ENCODE measurements at places on chromosomes 3 and 15.

- no peak for DNase-seq
Measured at GRCh38 chr3:187072511-187072910, 66.8 kb downstream of the RPL39L start.

- DNase-seq, result no peak
Measured at GRCh38 chr15:75943713-75944215, 40.1 kb downstream of the FBXO22 start.

- DNase-seq, result no peak
Measured at GRCh38 chr3:59677747-59678702, 628.2 kb upstream of the CFAP20DC start.

- DNase-seq, result peak; percentile 46
Measured at GRCh38 chr3:192855434-192855833, 62.2 kb downstream of the MB21D2 start.

DNA sequence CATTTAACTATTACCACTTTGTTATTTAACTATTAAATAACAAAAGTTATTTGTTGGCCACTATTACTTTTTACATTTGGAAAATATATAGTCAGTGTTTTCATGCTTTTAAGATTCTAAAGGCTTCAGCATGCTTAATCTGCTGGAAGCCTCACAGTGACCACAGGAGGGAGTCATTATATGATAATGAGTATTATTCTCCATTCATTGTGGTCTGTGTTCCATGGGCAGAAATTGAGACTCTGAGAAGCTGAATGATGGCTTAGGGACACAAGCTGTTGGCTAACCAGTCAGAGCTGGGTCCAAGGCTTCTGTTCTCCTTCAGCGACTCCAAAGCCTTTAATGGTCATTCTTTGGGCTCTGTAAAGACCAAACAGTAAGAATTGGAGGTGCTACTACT is 64.7 kb downstream of the BFSP2 start:
- DNase-seq, result no peak

DNA sequence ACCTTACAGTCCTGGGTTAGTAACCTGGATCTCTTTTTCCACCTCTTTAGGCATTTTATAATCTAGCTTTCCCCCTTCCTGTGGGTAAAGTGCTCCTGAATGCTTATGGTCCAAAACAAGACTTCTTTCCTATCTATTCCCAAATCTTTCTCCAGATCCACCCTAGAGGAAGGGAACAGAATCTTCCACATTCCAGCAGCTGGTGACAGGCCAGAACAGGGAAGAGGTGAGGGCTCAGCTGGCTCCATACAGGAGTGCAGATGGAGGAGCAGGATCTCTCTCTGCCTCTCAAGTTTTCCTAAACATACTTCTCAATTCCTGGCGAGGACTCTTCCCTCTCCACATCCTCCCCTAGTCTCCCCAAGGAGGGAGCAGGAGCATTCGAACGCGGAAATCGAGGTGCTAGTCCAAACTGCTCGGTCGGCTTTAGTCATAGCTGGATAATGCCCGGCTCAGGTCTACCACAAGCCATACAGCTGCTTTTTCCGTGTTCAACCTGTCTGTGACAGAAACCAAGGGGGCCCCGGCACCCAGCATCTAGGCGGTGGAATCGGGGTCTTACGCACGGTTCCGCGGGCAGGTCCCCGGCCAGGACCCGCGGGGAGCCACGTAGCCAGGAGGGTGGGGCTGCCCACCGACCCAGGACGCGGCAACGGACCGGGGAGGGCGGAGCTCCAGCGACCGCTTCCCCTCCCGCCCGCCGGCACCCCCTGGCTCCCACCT is 4.0 kb downstream of the RASSF1 start:
- peak; percentile 70 for DNase-seq

GRCh38 chr15:92505611-92506010 is 111.9 kb downstream of the ST8SIA2 start:
- DNase-seq, result no peak

GRCh38 chr3:36803091-36803791 is 38.9 kb upstream of the DCLK3 start:
- no peak for DNase-seq

- DNase-seq, result no peak
Measured at GRCh38 chr3:308597-309321, 112.2 kb downstream of the CHL1 start.

DNA sequence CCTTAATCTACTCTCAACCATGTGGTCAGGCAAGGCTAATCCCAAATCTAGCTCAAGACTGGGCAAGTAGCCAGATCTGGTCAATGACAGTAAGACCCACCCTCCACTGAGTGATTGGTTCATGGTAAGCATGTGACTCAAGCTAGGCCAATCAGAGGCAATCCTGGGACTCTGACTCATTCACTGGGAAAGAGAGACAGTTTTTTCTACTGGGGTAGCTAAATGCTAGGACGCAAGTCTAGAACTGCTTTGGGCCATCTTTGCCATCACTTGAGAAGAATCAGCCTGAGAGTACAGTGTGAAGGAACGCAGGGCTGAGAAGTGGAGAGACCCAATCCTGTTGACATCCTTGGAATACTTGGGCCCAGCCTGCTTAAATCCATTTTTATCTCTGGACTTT is 9.4 kb upstream of the RAD18 start:
- DNase-seq, result peak; percentile 15

Measured in activated CD4-positive, alpha-beta T cell treated with anti-CD3 and anti-CD28 coated beads, Interleukin-2, Interleukin-4, amounts not matched to agents 100 ng/mL and 50 ng/mL, durations not matched to agents 16 hours and 8 hours (primary cell).